ENCODE measurements at places on chromosomes 12 and 14.

DNA sequence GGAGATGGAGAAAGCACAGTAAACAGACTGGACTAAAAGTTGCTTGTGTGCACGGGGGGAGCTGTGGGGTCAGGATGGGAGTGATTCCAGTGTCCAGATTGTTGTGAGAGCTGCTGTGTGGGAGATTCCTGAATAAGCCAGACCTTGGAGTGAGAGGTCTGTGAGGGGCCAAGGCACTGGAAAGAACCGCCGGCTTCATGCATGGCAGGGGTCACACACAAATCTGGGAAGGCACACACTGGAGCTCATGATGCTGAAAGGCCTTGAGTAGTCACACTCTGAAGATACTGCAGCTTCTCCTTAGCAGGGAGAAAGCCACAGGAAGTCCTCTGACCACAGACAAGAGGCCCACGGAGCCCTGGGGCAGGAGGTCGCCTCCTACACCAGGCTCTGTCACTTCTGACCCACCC lies 23.1 kb downstream of the ADCY6 start:
- peak; percentile 51 for DNase-seq

DNA sequence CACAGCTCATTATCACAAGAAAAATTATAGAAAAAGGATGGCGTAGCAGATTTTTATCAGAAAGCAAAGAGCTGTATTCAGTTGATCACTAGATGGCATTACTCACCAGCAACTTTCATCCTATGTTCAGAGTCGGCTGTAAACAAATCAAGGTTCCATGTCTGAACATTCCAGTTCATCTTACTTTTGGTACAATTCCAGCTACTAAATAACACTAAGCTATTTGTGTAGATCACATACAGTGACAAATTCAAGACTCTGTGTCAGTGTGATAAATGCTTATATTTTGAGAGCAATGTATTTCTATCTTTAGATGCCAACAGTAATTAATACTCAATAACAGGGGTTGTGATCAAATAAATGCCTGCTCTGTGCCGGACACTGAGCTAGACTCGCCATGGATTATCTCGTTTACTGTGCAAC lies 30.1 kb downstream of the NRDE2 start:
- peak; percentile 43 for DNase-seq

- DNase-seq: peak; percentile 43
These were observed 346.7 kb upstream of the PRICKLE1 start for GRCh38 chr12:42936260-42936659.

GRCh38 chr14:22210026-22210425 lies 379.0 kb downstream of the DAD1 start:
- DNase-seq: no peak

- DNase-seq: no peak
These were observed 6.8 kb downstream of the TSPAN9 start for GRCh38 chr12:3083921-3084347.

DNA sequence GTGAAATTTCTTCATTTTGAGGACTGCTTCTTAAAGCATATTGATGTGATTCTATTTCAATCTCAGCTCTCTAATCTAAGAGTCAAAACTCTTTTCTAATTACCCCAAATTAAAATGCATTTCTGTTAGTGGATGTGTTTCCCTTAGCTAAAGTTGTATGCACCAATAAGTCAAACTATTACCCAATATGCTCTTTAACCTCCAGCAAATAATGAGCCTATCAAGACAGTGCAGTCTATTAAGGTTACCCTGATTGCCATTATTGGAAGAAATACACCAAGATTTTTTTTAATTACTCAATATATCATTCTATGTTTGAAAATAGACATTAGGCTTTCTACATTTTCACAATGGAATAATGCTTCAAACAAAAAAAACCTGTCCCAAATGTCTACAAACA lies 310.0 kb downstream of the BTG1 start:
- no peak for DNase-seq

DNA sequence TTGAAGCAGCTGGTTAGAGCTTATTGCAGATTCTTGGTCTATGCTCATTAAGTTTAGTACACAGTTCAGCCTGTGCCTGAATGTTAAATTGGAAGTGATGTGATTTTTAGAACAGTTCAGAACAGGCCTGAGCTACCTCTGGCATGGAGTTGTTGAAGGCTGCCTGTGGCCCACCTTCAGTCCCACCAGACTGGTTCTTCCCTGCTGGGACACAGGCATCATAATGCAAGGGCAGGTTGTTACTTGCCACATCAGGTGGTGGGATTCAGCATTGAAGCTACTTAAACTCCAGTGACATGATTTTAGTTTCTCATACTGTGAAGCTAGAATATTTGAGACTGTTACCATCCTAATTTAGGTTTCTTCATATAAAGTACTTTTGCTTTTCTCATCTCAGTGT lies 49.4 kb downstream of the PROX2 start:
- no peak for DNase-seq

DNA sequence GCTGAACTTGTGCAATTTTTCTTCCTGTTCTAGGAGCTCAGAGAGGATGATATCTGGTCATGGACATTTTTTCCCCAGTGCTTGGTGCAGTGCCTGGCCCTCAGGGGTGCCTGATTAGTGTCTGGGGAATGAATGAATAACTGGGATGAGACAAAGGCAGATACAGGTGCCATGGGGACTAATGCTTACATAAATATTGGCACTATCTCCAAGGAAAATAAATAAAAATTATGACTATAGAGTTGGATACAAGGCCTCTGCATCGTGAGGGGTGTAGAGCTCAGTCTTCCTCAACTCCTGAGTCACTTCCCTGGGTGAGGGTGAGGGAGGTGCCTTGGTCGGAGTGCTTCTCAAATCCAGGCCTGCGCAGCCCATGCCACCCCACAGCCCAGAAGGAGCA lies 188.6 kb downstream of the KCNA5 start:
- DNase-seq: peak; percentile 71

DNA sequence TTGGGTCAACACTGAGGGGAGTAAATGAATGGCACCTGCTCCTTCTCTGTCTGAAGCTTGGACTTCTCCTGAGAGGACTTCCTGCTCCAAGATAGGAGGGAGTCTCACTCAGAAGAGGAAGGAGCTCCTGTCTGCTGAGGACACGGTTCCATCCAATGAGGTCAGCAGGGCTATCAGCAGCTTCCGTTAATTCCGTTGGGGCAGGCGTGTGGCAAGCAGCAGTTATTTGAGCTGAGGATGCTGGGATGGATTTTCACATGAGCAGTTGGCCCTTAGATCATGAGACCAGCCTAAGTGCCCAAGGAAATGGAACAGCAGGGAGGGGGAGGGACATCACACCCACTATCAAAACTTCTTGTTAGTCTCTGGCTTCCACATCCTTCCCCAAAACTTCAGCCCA lies 159.0 kb upstream of the PZP start:
- no peak for DNase-seq

GRCh38 chr12:70609203-70609602 lies 28.0 kb downstream of the PTPRB start:
- peak; percentile 24 for DNase-seq

DNA sequence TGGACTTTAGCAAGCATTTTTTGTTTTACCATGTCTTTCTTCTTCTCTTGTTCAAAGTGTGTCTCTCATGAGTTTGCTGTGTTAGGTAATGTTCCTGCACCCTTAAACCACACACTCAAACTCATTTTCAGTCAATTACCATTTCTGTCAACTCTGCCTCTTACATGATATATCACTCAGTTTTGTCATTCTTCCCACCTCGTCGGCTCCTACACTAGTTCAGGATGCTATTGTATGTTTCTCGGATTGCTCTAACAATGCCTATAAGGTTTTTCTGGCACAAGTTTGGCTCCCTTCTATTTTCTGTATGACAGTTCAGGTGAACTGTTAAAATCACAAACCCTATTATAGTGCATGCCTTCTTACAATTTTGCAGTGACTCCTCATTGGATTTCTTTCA lies 260.8 kb upstream of the NAV3 start:
- no peak for DNase-seq

DNA sequence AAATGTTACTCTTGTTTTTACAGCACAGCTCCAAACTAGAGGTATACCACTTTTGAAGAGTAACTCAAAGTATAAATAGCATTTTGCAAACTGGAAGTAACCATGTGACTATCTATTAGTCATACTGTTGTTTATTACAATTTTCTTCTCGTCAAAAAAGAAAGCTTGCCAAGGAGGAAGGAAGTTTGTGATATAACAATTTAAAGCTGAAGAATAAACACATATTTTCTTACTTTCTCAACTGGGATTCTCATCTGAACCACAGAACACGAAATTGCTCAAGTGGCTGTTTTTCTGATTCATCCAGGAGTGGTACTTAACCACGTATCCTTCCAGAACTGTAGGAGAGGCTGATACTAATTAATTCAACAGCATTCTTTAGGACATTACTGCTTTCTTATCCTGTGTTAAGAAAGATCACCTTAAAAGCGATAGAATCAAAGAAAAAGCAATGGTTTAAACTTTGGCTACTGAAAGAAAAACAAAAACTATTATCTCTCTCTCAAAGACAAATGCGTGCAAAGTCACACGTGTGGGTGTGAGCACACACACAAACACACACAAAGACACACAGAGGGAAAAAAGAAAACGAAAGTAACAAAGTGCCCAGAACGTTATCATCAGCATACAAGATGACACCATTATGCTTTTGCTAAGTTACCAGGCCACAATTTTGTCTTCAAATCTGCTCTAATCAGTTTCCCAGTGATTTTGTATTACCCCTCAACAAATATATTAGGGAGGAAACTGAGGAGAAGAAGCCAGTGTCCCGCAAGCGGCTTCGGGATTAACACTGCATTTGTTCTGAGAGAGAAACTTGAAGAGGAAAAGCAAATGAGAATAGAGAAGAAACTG lies at the start of gene CLEC2B:
Gene CLEC2B, minus strand, starts transcription at position 48 of the 855 bp plus-strand sequence.
- peak; percentile 91 for DNase-seq

DNA sequence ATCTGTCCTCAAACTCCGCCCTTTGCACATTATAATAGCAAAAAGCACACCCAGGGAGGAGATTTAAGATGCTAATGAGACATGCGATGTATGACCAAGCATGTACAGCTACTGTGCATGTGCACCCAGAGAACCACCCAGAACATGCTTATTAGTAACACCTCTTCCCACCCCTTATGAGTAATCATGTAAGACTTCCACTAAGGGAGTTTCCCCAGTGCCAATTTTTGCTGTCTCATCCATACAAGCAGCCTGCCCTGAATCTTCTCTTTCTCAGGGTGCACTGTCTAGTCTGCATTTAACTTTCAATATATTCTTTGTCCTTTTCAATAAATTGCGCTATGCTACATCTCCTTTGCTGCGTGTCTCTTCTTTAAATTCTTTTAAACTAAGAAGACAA lies 830.0 kb upstream of the NOVA1 start:
- no peak for DNase-seq

DNA sequence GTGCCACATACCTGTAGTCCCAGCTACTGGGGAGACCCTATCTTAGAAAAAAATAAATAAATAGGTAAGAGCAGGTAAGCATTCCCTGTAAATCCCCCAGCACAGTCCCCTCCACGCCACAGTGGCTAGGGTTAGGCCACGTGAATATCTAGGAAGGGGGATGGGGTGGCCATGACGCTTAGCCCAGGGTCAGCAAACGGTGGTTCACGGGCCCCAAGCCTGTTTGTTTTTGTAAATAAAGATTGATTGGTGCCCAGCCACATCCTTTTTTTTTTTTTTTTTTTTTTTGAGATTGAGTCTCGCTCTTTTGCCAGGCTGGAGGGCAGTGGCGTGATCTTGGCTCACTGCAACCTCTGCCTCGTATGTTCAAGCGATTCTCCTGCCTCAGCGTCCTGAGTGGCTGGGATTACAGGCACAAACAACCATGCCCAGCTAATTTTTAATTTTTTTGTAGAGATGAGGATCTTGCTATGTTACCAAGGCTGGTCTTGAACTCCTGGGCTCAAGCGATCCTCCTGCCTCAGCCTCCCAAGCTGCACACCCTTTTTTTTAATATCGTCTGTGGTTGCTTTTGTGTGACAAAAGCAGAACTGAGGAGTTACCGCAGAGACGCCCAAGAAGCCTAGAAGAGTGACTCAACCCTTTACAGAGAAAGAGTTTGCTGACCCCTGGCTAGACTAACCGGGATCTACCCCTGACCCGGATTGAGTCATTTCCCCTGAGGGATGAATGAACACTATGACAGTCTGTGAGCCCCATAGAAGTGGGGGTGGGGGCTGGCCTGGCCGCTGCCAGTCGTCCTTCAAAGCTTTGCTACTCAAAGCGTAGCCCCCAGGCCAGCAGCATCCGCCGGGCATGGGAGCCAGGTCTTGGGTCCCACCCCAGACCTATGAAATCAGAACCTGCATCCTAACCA lies 113.7 kb upstream of the NCOR2 start:
- peak; percentile 100 for DNase-seq

GRCh38 chr12:113221997-113222729 lies 899 bp downstream of the TPCN1 start:
- DNase-seq: no peak

DNA sequence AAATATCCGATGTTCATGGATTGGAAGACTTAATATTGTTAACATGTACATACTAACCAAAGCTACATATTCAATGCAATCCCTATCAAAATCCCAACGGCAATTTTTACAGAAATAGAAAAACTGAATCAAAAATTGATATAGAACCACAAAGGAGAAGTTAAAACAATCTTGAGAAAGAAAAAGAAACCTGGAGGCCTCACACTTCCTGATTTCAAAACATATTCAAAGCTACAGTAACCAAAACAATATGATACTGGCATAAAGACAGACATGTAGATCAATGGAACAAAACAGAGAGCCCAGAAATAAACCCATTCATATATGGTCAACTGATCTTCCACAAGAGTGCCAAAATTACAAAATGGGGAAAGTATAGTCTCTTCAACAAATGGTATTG lies 5.4 kb upstream of the PELI2 start:
- DNase-seq: no peak

DNA sequence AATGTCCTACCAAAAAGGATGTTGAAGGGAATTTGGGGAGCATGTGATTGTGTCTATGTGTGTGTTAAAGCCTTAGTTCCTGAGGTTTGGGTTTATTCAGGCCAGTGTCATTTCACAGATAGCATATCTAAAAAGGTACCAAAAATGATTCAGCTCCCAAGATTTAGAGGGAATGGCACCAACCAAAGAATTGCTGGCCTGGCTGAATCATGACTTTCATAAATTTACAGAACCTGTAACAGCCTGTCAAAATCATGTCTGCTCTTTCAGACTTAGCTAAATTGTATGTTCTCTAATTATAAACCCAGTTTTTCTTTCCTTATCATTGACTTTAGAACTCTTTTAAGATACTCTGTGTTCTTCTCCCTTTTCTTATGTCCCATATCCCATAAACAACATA lies 231.5 kb downstream of the NUBPL start:
- no peak for DNase-seq

- no peak for DNase-seq
These were observed 134.6 kb downstream of the PTPRR start for GRCh38 chr12:70785896-70786295.

DNA sequence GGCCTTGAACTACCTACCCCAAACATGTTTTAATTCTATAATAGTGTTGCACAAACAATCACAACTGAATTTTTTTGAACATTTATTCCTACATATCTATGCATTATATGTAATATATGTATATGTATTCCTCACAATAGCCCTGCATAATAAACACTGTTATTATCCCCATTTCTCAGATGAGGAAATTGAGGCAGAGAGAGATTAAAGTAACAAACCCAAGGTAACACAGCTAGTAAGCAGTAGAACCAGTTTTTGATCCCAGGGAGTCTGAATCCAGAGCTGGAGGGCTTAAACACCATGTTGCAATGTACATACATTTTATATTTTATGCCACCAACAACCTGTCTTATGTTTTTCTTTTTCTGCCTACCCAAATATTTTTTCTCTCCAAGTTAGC lies 26.5 kb upstream of the BMP4 start:
- no peak for DNase-seq

All from M059J (cell line).